GM12891 (cell line): ENCODE measurements at places on chromosomes 1 and 21.

DNA sequence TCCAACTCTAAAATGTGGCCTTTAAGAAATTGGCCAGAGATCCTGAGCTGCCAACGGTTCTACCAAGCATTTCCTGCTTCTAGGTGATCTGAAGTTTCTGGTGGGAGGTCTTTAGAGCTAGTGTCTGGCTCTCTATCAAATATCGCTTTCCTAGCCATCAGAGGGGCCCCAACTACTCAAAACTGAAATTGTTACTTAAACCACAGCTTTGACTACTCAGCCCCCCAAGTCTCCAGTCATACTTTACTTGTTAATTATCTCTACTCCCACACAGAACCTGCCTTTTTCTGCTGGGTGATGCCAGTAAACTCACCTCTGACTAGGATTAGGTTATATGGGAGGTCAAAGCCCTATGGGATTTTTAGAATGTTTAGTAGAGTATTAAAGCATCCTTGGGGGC, 95.1 kb downstream of the FASLG start:
- DNase-seq: no peak

- DNase-seq: no peak
Measured at GRCh38 chr1:16164213-16165072, 8.6 kb upstream of the EPHA2 start.

GRCh38 chr1:185008838-185009237, 34.5 kb upstream of the NIBAN1 start:
- DNase-seq: no peak

DNA sequence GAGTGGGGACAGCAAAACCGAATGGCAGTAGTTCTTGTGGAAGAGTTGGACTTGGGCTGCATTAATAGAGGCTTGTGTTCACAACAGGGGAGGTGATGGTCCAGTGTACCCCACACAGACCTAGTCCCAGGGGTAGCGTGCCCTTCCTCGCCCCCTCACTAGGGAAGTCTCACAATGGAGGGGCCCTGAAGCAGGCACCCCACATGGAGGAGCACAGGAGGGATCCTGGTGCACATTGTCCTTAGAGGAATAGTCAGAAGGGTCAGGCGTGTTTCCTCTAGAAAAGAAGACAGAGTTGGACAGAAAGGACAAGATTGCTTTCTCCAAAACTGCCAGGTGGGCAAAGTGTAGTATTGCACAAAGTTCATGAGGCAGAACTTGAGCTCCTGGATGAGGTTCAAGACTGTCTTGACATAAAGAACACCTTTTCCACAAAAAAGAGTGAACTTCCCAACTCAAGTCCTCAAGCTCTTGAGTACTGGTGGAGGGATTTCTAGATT, 23.3 kb downstream of the ETNK2 start:
- DNase-seq: no peak

GRCh38 chr1:19036041-19036812, 79.8 kb upstream of the IFFO2 start:
- DNase-seq: no peak

- no peak for DNase-seq
Measured at GRCh38 chr1:201137579-201138310, 10.8 kb upstream of the ASCL5 start.

DNA sequence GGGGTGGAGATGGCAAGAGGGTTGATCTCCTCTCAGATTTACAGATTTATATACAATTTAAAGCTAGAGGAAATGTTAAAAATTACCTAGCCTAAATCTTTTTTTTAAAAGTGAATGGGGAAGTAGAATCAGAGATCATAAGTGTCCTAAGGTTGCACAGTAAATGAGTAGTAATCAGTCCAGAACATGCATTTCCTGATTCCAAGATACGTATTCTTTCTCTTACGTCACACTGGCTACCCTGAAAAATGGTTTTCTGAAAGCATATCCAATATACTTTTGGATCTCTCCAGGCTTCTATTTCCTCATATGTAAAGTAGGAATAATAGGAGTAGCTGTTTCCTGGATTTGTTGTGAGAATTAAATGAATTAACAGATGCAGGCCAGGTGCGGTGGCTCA, 11.7 kb downstream of the GADD45A start:
- no peak for DNase-seq

DNA sequence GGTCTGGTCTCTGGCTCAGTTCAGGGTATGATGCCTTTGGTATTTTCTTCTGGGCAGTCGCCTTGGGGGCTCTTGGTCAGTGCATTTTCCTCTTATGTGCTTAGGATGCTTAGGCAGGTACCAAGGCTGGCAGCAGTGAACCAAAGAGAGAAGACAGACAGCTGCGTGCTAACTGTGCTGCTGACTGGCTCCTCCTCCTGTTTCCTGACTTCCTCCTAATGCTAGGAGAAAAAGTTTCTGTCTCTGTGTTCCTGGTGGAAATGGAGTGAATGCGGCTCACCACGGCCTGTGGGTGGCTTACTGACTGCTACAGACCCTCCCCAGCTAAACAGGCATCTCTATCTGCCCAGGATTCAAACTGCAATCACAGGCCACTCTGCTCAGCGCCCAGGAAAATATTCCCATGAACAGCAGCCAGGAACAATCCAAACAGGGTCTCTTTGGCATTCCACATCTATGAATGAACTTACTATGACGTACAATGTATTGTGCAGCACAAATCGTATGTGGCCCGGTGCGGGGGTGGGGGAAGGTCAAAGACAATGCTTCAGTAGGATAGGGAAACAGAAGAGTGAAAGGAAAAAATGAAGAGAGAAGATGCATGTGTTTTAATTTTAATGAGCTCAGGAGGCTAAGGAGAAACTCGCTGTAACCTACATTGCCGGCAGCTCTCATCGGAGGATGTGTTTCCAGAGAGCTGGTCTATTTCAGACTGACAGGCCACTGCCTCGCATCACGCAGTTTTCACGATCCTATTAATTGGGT, 2.8 kb downstream of the ABCG1 start:
- DNase-seq: no peak

- DNase-seq: no peak
Measured at GRCh38 chr1:228094432-228095016, 8.6 kb downstream of the C1orf35 start.

GRCh38 chr1:151311011-151311410, 16.2 kb downstream of the PI4KB start:
- no peak for DNase-seq

GRCh38 chr1:78038071-78038470, 7.7 kb upstream of the GIPC2 start:
- DNase-seq: no peak

GRCh38 chr1:35434703-35435102, 122.5 kb downstream of the KIAA0319L start:
- DNase-seq: no peak

- DNase-seq: no peak
Measured at GRCh38 chr1:181513786-181514297, 30.5 kb downstream of the CACNA1E start.

DNA sequence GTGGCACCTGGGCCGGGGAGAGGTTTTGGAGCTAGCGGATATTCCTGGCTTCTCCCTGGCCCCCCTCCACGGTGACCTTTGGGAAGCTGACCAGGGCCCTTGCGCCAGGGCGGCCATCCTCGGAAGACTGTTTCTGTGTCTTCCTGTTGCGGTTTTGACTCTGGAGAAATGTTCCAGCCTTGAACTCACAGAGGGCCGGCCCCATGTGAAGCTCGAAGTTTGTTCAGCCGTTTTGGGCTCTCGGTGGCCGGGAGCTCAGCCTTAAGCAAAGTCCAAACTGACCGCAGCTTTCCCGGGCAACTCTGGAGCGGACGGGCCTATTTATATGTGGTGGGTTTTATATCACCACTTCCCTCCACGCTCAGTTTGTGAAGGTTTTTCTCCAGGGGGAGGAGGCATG, 17.0 kb upstream of the WNT4 start:
- no peak for DNase-seq
